ENCODE measurements at places on chromosomes 4 and X. TPM values are rescaled to one million over a fixed set of nuclear protein-coding genes. Genes with fewer than 3 reads are reported as not detected.

DNA sequence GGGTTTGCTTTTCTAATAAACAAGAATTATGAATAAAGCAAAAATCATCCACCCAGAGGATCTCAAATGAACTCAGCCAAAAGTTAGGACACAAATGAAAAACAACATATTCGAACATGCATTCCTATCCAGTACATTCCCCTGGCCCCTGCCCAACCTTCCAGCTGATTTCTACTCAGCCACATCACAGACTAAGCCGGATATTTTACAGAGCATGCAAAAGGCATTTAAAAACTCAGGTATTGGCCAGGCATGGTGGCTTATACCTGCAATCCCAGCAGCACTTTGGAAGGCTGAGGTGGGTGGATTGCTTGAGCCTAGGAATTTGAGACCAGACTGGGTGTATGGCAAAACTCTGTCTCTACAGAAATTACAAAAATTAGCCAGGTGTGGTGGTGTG lies 54.6 kb downstream of the RELL1 start:
- peak; percentile 66 for DNase-seq

DNA sequence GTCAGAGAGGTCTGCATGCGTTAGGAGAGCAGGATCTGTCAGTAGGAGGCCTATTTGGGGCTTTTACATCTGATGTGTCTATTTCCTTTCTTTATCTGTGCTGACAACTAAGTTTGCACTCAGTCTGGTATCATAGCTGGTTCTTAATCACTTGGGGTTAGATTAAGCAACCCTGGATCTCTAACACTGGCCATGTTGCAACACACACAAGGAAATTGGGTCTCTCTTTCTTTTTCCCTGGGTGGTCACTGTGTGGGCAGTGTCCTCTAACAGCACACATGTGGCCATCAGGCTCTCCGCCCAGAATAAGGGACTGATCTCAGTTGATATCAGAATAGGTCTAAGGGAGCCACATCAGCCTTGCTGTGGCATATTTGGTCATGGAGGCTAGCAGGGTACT lies 38.9 kb downstream of the IGFBP7 start:
- no peak for DNase-seq

DNA sequence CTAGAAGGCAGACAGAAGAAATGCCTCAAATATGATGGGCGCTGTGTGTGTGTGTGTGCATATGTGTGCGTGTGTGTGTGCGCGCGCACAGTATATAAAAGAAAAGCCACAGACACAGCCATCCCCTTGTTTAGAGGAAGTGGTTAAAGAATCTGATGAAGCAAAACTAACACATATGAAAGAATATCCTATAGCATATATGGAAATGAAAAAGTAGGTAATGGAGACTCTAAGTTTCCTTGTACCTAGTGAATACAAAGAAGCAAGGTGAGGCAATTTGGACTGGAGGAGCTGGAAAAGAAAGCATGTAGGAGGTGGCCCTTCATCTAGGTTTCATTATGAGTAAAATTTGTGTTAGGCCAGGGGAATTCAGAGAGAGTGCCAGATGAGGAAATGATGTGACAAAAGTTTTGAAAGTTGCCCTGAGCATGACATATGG lies 58.6 kb upstream of the MCF2 start:
- no peak for DNase-seq

- DNase-seq: no peak
Measured at GRCh38 chr4:22695917-22696316, 3.2 kb downstream of the GBA3 start.

- no peak for DNase-seq
Measured at GRCh38 chr4:153497091-153497531, 31.0 kb downstream of the TMEM131L start.

DNA sequence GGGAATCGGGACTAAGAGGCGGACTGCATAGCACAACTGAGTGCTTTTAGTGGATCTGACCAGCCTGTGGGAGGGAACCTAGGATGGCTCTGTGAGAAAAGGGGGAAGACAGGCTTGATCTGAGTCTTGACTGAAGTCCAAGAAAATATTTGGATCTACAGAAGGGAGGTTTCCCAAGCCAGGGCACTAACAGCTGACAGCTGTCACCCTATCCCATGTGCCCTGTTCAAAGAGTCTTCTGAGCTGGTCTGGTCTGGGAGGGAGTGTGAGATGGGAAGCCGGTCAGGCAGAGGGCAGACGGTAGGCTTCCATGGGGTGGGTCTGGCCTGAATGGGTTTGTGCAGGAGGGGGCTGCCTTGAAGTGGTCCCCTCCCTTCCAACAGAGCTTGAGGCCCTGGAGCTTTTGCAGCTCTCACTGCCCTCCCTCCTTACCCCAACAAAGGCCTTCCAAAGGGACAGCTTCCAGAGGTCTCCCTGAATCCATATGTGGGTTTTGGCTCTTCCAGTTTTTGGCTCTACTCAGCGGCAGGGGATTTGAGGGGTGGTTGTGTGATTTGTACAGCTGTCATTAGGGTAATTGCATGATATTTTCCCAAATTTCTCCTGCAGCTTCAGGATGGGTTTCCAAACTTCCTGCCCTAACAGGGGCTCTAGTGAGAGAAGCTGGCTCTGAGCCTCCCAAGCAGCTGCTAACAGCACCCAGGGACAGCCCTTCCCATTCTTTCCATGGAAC lies 643.7 kb downstream of the BCOR start:
- no peak for DNase-seq

OPRPN gene
- total RNA-seq: not detected
